ENCODE measurements at places on chromosomes 7 and 10.

GRCh38 chr7:12052211-12052610, 158.9 kb upstream of the TMEM106B start:
- no peak for DNase-seq

DNA sequence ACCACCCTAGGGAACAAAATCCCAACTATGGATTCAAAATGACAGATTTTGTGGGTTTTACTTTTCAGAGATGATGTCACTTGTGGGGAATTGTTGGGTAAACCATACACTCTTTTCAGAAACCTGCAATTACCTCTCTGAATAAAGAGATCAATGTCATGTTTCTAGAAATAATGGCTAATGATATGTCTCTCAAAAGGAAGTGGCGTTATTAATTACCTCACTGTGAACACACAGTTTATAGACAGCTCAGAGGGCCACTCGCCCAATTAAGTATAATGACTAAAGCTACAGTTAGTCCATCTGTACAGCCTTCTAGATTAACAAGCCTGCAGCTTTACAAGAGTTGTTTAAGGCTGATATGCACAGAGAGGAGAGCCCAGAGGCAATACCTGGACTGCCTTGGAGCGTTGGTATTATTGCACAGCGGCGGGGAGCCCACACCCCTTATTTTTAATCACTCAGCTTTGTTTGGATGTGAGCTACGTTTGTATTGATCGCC, 79.5 kb downstream of the RAB11FIP2 start:
- no peak for DNase-seq

DNA sequence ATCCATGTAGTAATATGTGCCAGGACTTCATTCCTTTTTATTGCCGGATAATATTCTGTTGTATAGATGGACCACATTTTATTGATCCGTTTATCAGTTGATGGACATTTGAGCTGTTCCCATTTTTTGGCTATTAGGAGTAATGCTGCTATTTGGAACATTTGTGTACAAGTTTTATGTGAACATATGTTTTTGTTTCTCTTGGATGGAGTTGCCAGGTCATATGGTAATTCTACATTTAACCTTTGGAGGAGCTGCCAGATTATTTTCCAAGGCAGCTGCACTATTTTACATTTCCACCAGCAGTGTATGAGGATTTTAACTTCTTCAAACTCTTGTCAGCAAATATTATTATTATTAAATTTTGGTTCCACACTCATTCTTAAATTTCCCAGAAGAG, 59.2 kb downstream of the C10orf90 start:
- no peak for DNase-seq

DNA sequence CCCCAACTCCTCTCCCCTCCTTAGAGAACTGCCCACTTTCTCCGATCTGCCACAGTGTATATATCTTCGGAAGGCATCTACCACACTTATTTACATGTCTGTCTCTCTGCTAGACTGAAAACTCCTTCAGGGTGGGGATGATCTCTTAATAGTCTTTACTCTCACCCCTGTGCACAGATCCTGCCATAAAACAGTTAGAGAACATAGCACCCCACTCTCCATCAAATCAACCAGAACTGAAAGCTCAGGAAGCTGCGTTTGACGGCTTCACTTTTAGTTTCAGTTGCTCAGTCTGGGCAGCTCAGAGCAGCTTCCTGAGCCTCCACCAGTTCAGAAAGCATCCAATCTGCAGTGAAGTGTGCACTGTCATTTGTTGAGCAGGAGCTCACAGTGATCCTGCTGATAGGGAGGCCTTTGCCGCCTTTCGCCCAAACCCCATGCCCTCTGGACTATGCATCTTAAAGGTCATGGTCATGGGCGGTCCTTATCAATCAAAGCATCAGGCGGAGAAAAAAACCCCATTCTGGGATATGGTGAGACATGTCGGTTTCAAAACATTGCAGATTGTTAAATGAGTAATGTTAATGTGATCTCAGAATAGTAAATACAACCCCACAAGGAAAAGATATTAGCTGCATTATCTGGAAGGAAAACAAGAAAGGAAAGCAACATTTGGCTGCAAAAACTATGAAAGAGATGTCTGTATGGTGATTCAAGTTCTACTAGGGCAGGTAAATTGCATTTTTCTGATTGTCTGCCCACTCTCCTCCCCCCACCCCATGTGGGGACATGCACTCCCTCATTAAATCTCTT, 167.1 kb upstream of the ADO start:
- DNase-seq, result peak; percentile 81

- DNase-seq, result peak; percentile 23
These were observed 47.6 kb downstream of the PDGFA start for GRCh38 chr7:471866-472639.

DNA sequence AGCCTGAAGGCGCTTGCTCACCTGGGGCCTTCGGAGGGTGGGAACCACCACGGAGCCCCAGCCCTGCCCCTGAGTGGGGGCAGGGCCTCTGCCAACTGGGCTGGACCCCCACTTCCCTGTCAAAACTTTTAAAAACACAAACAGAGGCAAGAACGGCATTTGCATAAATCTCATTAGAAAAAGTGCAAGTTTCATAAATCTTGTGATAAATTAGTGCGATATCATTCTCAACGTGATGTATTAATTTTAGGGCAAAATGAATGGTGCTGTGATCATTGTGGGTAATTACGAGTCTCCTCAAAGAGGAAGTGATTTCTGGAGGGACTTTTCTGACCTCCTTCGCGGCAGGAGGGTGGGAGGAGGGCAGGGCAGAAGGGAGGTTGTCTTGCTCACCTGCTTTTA, 98.3 kb downstream of the CDH23 start:
- DNase-seq, result no peak

DNA sequence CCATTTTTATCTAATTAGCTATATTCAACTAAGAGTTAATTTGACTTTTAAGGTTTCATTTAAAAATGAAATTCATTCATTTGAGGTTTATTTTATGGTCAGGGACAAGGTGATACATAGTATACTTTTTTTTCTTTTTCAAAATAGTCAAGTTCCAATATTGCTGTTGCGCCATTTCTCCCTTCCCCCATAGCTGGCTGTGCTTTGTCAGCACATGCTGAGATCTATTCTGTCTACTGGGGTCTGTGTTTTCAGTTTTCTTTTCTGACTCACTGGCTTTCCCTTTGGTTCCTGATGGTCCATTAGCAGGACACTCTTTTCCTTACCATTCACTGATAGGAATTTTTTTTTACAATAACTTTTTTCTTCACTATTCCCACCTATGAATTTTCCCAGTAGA, 336.4 kb upstream of the TMEM229A start:
- DNase-seq, result no peak

- DNase-seq, result peak; percentile 34
These were observed 45.1 kb downstream of the DPY19L1 start for GRCh38 chr7:34991938-34992840.

- DNase-seq, result no peak
These were observed 232.9 kb upstream of the GRB10 start for GRCh38 chr7:51015581-51015980.

GRCh38 chr7:16652240-16652583, 6.2 kb downstream of the BZW2 start:
- no peak for DNase-seq
